ENCODE measurements at places on chromosomes 7 and 10.
A peak's percentile ranks its signal among the peaks of the same experiment; 100 is the strongest.

GRCh38 chr10:3525832-3526449 is 259.1 kb downstream of the KLF6 start:
- DNase-seq: peak; percentile 54

DNA sequence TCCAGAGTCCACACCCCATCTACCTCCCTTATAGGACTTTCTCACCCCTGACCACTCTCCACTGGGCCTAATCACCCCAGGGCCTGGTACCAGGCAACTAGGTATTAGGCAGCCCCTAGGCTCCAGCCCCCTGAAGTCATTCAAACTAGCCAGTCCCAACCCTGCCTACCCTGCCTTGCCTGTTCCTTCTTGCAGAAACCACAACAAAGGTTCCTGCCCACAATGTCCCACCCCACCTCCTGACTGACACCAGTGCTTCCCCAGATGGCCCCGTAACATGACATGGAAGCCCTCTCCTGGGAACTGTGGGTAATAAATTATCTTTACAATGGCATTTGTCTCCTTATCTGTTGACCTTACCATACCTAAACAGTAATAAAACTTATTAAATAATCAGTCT is 100.6 kb upstream of the PDE1C start:
- no peak for DNase-seq

DNA sequence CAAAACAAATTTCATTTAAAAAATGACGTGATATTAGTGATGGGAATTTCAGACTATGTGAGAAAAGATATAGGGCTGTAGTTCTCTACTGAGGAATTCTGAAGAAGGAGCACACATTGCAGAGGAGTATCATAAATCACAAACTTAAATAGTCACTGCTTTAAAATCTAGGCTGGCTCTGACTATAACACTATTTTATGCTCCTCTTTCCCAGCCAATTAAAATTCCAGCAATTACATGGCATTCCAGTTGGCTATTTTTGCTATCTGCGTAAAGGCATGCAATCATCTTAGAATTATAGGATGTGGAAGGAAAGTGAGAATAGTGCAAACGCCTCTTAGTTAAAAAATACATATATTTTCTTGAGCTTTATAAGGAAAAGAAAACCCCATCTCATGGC is 123.1 kb downstream of the GNAI1 start:
- DNase-seq: no peak

DNA sequence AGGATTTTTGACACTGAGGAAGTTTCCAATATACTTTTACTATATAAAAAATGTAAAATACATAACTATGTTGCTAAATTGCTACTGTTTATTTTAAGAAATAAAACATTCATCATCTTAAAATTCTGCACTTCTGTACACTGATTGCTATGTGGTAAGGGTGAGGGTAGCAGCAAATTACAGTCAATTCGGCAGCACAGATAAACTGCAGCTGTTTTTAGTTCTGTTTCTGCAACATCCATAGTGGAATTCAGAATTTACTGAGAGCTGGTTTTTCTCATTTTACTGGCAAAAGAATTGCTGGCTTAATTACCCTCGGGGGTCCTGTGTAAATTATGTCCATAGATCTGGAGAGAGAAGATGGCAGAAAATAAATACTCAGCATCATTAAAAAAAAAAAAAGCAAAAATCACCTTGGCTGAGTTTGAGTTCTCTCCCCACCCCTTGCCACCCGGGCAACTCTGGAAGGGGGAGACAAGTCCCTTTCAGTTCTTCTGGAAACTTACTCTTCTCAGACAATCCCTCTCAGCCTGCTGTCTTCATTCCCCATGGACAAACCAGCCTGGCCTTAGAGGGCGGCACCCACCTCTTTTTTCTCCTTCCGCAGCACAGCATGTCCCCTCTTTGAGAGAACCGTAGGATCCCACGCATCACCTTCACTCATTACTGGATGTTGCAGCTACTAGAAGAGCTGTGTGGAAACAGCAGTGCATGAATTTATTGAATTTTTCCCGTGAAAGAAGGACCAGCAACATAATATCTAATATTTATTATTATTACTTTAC is 501.1 kb upstream of the CELF2 start:
- DNase-seq: no peak

DNA sequence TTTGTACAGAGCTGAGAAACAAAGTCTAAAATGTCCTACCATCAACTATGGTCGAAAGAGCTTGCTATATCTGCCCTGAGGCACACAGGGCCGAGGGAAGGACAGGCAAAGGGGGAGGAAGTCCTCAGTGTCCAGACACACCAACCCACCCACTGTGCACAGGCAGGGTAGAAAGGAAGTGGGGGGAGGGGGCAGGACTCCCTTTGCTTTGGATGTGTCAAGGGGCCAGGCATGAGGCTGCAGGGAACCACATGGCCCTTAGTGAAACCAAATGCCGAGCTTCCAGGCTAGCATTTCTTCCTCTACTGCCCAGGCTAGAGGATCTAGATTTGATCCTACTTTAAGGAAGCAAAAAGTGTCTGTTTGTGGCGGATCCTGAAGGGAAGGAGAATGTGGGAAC is 28.6 kb downstream of the KCNH2 start:
- no peak for DNase-seq

GRCh38 chr7:127478024-127478355 is 85.5 kb upstream of the ZNF800 start:
- no peak for DNase-seq

DNA sequence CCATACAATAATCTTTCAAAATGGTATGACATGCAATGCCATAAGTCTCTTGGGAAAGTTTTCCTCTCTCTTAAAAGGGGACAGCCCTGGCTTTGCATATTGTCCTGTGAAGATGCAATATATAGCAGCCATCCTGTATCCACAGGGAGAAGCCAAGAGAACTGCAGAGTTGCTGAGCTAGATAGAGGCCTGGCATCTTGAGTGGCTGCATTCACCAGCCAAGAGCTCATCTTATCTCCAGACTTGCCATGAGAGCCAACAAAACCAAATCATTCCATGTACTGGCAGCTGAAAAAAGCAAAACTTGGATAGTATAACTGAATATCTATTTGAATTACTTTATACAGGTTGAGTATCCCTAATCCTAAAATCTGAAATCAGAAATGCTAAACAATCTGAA is 348.8 kb downstream of the CALN1 start:
- DNase-seq: no peak

DNA sequence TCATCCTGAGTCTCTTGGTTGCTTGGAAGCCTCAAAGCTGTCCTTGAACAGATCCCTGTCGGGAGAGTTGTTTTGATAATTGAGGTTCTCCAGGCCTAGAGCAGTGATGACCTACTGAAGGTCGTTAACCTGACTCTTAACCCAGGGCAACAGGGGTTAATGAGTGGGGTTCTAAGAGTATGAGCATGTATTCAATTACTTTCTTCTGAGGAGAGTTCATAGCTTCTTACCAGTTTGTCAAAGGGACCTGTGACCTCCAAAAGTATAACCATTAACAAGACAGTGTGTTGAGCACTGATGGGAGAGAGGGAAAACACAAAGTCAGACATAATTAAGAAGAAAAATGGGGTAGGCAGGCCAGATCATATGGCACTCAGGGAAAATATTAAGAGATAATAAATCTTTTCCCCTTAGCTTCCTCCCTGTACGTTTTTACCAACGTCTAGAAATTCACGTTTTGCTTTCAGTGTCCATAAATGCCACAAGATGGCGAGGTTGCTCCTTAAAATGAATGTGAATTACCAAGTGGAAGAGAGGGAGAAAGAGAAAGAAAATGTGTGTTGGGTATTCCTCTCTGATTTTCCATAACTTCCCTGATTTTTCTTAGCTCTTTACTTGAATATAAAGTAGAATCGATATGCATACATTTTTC is 97.6 kb downstream of the SUGCT start:
- DNase-seq: peak; percentile 57

DNA sequence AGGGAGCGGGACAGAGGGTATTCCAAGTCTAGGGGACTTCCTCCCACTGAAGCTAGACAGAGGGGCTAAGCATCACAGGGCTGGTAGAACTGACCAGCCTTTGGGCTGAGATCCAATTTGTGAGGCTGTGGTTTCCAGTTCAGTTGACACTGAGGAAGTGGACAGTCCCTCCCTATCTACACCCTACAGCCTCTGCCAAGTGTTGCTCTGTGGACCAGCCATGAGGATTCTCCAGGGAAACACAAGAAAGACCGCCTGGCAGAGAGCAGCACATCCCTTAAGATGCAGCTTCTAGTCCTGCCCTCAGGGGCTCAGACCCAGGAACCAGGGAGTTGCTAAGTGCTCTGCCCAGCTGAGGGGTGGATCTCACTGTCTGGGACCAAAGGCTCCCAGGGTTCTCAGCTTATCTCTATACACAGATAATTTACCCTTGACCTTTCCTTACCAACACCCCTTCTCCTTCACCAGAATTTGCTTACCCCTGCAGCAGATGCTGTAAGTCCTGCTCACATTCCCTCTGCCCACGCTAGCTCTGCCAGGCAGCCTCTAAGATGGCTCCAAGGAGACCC is 252.0 kb downstream of the SKIDA1 start:
- no peak for DNase-seq

DNA sequence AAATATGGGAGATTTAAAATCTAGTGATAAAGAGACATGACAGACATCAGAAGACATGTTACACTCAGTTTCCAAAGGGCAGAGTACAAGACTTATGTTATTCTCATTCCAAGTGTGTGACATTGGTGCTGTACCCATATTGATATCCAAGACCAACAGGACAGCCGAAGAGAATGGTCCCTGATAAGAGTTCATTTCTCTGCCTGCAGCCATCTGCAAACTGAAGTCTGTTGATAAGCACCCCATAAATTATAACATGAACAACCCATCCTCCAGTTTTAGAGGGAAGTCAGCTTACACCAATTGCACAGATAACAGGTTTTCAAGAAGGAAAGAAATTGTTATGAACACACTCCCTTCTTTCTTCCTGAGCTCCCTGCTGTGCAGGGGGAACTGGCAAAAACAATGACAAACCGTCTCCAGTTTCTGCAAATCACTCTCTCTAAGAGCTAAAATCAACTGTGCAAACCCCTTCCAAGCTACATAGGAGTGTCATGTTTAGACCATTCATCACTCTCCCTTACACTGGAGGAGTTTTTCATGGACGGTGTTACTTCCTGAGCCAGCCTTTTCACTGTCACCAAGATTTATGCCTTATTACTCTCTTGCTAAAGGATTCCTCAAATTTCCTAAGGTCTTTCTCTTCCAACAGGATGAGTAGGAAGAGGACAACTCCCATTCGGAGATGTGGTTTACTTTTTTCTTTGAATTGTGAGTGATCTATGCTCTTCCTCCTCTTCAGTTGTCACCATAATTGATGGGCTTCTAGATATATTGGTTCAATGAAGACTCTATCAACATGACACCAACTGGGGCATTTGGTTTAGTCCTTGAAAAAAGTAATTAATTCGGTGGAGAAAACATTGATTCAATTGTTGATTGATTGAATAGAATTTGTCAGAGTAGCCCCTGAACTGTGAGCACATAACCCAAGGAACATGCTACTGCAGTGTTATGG is 80.3 kb upstream of the FAM171A1 start:
- no peak for DNase-seq

DNA sequence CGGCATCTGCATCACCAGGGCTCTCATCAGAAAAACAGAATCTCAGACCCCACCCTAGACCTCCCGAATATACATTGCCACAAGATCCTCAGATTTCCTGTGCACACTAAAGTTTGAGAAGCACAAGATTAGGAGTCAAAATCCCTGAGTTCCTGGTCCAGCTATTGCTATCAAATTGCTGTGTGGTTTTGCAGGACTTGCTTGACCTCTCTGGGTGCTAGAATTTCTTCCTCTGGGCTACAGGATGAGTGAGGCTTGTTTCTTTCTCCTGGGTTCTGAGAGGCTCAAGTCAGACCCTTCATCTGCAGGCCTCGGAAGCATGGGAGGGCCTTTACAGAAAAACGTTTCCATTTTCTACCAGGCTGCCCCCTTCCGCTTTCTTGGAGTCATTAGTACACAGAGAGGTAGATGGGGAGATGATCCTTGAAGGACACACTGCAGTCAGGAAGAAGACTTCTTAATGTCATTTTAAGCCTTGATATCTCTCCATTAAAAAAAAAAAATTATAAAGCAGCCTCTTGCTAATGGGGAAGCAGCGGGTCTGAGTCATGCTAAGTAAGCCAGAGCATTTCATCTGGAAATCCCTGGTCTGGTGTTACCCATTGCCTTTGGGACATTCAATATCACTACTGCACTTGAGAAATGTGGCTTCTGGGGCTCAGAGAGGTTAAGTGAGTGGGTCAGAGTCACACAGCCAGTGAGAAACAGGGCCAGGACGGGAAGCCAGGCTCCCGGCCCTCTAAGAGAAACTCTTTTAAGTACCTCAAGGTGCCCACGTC is 173.5 kb downstream of the KCNMA1 start:
- no peak for DNase-seq

Measured in Calu3 (cell line).